Stimulated activated CD4-positive, alpha-beta T cell treated with anti-CD3 and anti-CD28 coated beads, Interleukin-12 subunit alpha, Interleukin-12 subunit beta, amount 100 ng/mL, for 24 hours (primary cell): ENCODE measurements at places on chromosomes 2 and 18.

GRCh38 chr2:121085801-121086200 is 199.2 kb downstream of the TFCP2L1 start:
- no peak for DNase-seq

GRCh38 chr2:207624185-207625013 is 795 bp downstream of the METTL21A start:
- DNase-seq: peak; percentile 36

DNA sequence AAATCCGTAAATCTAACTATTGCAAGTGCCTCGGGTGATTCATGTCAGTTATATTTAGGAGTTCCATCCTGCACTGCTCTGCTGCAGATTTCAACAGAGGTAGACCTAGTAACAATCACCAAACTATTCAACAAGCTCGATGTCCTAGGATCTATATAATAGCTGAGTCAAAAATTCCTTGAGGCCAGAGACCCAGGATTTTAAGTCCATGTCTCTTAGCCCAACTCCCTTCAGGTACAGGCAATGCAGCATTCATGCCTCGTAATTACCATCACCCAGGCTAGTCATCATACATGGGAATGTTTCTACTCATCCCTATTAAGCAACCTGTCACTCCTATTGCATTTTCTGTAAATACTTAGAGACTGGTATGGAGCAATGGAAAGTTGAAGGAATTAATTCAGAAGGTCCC is 729 bp downstream of the TM4SF20 start:
- DNase-seq: no peak

DNA sequence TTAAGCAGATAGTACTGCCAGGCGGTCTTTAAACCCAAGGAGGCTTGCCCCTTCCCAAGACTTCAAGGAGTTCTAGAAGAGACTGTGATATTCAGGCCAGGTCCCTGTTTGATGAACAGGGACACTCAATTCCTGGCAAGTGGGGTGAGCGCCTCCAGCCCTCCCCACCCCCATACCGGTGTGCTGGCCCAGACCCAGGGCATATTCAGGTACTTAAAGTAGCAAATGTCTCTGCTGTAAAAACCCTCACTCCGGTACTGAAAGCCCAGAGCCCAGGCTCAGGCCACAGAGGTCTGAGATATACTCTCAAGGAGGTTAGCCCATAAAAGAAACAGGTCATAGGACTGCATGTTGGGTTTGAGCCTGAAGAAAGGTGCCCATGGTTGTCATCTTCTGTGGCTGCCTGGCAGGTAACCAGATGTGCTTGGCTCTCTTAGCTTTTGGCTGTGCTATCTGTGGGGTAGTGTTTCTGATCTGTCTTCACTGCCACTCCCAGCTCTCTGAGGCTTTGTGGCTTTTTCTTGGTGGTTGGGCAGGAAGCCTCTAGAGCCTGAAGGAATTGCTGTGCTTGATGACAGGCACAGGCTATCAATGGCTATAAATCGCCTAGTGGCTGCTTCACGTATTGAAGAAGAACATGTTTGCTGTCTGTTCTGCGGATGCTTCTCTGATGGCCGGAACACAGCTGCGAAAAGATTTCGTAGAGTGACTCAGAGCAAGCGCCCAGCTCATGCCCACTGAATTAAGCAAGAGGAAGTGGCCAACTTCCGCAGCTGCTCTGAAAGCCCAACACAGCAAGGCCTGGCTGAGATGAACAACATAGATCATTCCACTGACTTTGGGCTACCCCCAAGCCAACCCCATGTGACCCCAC is 63.3 kb upstream of the ALPP start:
- DNase-seq: peak; percentile 33

GRCh38 chr2:132439703-132440398 is 23.2 kb downstream of the GPR39 start:
- no peak for DNase-seq
